ENCODE measurements at places on chromosomes 12 and 14.
A peak's percentile ranks its signal among the peaks of the same experiment; 100 is the strongest.

DNA sequence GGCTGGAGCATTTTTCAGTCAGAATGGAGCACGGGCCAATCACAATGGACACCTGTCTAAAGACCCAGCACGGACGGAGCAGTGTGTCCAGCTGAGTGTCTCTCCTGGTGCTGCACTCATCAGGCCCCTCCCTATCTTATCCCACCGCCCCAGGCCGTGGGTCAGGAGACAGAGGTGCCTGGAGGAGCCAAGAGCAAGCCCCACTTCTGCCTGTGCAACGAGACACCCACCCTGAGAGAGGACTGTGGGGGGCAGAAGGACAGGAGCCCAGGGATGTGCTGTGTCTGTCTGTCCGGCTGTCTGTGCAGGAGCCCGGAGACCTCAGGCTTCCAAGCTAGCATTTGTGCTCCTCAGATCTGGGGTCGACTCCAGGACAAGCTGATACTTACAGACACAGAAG lies 69.6 kb upstream of the SFSWAP start:
- DNase-seq = no peak

GRCh38 chr14:71764701-71765382 lies 167.4 kb upstream of the RGS6 start:
- peak; percentile 7 for DNase-seq

DNA sequence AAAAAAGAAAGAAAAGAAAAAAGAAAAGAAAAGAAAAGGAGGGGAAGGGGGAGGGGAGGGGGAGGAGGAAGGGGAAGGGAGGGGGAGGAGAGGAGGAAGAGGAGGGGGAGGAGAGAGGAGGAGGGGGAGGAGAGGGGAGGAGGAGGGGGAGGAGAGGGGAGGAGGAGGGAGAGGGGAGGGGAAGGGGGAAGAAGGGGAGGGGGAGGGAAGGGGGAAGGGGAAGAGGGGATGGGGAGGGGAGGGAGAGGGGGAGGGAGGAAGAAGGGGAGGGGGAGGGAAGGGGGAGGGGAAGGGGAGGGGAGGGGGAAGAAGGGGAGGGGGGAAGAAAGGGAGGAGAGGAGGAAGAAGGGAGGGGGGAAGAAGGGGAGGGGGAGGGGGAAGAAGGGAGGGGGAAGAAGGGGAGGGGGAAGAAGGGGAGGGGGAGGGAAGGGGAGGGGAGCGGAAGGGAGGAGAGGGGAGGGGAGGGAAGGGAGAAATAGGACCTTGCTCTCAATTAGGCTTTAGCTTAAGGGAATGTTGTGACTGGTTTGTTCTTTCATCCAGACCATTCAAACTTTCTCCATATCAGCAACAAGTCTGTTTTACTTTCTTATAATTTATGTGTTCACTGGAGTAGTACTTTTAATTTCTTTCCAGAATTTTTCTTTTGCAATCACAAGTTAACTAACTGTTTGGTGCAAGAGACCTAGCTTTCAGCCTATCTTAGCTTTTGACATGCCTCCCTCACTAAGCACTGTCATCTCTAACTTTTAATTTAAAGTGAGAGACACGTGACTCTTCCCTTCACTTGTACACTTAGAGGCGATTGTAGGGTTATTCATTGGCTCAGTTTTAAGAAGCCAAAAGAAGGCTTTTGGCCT lies 76.5 kb upstream of the EGLN3 start:
- DNase-seq = no peak

DNA sequence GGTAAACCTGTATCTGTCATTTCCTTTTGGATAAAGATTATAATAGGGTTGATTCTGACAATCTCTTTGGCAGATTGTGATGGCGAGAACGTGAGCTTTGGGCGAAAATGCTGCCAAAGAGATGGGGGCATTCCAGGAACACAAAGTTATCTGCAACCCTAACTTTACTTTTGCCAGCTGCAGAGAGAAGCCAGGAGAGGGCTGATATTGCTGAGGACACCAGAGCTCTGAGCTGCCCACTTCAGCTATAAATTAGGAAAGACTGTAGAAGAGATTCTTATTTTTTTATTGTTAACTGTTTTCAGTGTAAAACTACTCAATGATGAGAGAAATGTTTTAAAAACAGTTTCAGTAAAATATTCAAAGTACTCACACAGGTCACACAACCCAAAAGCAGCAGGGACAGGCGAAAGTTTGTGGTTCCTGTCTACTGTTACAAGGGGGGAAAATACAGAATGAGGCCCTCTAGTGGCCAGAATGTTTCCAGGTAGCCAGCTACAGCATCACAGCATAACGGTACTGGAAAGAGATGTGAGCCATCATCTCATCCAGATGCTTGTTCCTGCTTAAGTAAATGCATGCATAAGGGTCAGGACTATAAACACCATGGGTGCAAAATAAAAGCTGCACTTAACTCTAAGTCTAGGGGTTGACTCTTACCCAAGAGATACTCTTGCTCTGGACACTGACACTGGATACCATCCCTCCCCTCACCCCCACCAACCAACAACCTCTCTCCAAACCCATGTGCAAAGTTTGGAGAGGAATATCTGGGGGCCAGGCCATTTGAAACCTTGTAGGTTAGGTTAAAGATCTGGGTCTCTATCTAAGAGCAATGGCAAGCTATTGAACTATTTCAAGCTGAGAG lies 498.4 kb downstream of the RMST start:
- DNase-seq = no peak

GRCh38 chr12:53600490-53601295 lies 25.5 kb downstream of the ATF7 start:
- DNase-seq = no peak

DNA sequence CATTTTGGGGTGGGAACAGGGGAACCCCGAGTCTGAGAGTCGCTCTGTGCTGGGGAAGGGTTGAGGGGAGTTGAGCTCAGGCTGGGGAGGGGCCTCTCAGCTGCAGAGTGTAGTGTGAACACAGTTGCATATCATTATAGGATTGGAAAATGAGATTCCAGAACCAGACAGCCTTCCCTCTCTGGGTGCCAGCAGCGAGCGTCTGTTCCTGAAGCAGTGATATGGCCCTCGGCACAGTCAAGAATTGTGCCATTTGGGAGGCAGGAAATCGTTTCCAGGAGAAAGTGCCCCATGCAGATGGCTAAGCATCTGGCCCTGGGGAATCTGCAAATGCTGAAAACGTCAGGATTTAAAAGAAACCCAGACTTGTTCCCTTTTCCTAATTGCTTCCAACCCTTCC lies 70.4 kb upstream of the SFSWAP start:
- DNase-seq = no peak

- no peak for DNase-seq
Observed at GRCh38 chr12:112985642-112986290, 7.4 kb downstream of the OAS2 start.

- no peak for DNase-seq
Observed at GRCh38 chr14:72528863-72529175, 365.1 kb downstream of the DPF3 start.

- DNase-seq = no peak
Observed at GRCh38 chr14:50344876-50345563, 32.9 kb downstream of the DMAC2L start.

DNA sequence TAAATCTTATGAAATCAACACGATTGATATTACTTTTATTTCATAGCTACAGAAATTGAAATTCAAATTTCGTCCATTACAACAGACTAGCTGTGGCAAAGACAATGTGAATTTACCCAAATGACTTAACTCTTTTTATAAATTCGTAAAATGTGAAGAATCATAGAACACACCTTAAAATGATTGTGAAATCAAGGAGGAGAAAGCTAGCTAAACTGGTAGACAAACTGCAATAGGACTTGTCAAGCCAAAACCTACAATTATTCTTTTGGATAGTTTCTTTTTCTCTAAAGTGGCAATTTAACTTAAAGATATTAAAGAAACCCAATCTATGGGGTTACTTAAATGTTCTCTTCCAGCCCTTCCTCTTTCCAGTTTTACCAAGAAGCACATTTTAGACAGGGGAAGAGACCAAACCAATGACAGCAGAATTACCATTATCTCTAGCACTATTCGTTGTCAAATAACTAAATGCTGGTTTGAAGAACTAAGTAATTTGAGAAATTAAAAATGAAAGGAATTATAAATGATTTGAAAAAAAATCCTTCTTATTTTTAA lies 807 bp upstream of the SLC16A7 start:
- no peak for DNase-seq

GRCh38 chr14:74552623-74553022 lies 59.1 kb downstream of the ISCA2 start:
- peak; percentile 82 for DNase-seq

DNA sequence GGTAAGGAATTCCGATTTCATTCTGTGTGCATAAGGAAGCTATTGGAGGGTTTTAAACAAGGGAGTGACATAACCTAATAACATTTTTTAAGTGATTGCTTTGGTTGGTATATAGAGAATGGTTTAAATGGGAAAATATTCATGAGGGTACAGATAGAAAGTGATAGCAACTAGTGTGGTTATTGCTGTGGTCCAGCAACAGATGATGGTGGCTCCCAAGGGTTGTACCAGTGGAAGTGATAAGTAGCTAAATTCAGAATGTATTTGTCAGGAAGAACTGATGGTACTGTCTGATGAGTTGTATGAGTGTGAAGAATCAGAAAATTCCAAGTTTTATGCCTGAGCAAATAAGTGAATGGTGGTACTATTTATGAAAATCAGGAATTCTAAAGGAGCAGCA lies 2.6 kb upstream of the CNOT2 start:
- no peak for DNase-seq

GRCh38 chr12:45934956-45935355 lies 55.4 kb downstream of the SCAF11 start:
- no peak for DNase-seq

DNA sequence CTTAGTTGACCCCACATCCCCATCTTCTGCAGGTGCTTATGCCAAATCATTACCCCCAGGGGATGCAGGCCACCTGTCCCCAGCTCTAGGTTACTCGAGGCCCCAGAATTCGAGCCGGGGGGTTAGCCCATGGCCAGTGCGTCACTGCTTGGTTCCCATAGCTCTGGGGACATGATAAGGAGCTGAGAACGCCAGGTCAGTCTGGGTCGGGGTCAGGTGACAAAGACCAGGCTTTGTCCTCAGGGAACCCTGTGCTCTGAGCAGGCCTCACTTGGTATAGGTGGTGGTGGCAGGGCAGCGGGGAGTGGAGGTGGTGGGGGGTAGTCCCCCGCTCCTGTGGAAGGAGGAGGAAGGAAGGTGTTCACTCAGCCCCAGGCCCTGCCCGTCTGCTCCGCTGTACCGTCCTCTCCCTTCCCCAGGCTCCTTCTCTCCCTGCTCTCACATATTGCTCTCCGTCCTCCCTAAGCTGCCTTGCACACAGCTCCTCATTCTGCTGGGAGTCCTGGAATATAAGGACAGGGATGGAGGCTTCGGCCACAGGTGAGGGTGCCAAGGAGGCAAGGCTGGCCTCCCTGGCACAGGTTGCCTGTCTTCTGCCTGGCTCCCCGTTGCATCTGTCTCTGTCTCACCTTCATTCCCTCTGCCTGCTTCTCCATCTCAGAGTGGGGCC lies 2.0 kb upstream of the MYH6 start:
- DNase-seq = no peak

GRCh38 chr12:58513852-58514251 lies 406.5 kb downstream of the LRIG3 start:
- DNase-seq = no peak

- DNase-seq = no peak
Observed at GRCh38 chr14:103593577-103593976, 30.8 kb downstream of the COA8 start.

GRCh38 chr12:123126294-123127181 lies 24.4 kb downstream of the PITPNM2 start:
- DNase-seq = peak; percentile 97

DNA sequence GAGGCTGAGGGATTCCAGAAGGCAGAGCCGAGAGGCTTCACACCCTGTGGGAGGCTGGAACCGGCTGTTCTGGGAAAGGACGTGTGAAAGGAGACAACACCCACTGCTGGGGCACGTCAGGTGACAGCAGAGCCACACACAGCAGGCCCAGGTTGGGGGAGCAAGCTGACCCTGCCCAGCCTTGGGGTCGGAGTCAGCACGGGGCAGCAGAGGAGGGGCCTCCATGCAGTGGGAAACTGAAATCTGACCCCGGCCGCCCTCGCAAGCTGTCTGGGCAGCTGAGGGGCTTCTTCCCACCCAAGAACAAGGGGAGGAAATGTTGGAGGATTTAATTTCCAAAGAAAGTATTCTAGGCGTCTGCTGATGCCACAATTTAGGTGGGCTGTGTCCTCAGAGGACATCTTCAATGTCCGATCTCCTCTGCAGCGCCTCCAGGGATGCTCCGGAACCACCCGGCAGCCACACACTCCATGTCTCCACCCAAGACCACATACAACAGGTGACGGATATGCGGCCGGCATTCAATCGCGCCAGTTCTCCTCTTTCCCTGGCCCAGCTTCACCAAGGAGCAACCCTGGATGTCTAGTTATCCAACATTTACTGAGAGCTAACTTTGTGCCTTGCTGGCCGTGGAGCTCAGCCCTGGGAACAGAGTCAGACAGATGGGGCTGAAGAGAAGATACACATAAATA lies 30.7 kb downstream of the SNRNP35 start:
- no peak for DNase-seq

- DNase-seq = no peak
Observed at GRCh38 chr12:96085475-96085874, 50.1 kb upstream of the LTA4H start.
